ENCODE measurements at places on chromosomes 5 and 9. TPM values are rescaled to one million over a fixed set of nuclear protein-coding genes. Genes with fewer than 3 reads are reported as not detected.

GRCh38 chr5:158979749-158980521, 119.8 kb downstream of the EBF1 start:
- DNase-seq: peak; percentile 27
- peak overlapping the region; percentile 43 for H3K27ac ChIP-seq
- H3K36me3 ChIP-seq: no peaks in the 10 kb centered on the region

GRCh38 chr5:126851501-126852011, 74.6 kb downstream of the LMNB1 start:
- no peak overlapping the region for H3K27ac ChIP-seq
- H3K4me3 ChIP-seq: no peak overlapping the region
- DNase-seq: no peak
- no peaks in the 10 kb centered on the region for H3K4me1 ChIP-seq
- H3K36me3 ChIP-seq: no peaks in the 10 kb centered on the region

DNA sequence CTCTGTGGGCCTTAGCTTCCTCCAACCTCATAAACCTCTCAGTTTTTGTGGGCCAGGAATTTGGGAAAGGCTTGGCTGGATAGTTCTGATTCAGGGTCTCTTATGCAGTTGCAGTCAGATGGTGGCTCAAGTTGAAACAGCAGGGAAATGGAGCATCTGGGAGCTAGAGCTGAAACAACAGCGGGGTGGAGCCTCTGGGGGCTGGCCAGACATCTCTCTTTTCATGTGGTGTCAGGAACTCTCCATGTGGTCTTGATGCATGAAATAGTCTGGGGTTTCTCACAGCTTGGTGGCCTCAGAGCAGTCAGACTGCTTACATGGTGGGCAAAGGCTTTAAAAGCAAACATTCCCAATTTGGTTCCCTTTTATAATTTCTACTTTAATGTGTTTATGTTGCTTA, 13.5 kb downstream of the ZNF346 start:
- H3K36me3 ChIP-seq: no peaks in the 10 kb centered on the region
- H3K27ac ChIP-seq: no peak overlapping the region
- H3K4me3 ChIP-seq: no peak overlapping the region
- DNase-seq: no peak
- no peaks in the 10 kb centered on the region for H3K4me1 ChIP-seq

DNA sequence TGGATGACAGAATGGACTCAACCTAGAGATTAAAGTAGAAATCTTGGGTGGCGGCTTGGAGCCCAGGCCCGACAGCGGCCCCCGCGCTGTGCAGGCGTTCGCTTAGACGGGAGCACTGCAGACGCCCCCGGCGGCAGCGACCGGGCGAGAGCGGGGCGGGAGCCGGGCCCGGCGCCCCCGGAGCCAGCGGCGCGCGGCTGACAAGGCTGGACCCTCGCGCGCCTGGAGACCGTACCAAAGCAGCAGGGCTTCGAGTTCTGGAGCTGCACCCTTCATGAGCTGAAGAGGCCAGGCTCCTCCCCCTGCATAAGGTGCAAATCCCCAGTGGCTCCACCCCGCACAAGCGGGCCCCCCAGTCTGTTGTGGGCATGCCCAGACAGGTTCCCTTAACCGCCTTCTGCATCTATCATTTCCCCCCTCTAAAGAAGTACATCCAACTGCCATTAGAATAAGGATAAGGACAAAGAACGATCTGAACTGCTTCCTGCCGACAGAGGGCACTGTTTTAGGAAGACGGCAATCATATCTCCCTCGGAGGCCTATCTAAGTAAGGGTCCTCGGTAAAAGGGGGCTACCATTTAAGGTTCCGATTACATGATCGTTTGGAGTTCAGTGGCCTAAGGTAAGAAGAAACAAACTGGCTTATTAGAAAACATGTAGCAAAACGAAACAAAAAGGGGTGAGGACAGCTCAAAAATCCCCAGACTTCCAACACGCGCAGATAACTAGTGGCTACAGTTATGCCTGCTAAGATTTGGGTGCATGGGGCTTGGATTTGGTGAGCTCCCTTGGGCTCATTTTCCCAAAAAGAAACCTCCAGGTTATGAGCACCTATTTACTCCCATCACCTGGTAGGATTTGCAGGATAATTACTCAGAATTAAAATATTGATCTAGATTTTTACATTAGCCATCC, 66.3 kb downstream of the RGMB start:
- no peak overlapping the region for H3K4me3 ChIP-seq
- H3K36me3 ChIP-seq: no peaks in the 10 kb centered on the region
- H3K27ac ChIP-seq: no peak overlapping the region
- H3K4me1 ChIP-seq: no peaks in the 10 kb centered on the region

DNA sequence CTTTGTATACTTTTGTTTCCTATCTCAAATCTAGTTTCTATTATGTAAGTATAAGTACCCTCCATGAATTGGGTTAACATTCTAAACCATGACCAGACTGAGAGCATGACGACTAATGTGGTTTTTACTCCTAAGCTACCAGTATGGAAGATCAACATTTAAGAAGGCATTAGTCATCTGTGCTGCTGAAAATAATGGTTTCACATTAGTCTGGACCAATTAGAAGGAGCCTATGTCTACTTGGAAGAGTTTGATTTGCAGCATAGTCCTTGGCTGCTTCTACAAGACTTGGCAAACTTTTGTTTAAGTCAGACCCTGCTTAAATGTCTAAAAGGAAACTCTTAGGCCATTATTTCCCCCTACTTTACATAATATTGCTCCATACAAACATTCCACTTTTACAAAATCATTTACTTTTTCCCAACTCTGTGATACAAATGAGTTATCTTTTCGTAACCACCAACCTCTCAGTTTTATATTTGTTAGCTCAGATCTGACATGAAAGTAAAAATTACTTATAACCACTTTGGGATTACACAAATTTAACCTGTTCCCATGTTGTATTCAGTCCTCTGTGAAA, 186.7 kb downstream of the COMMD10 start:
- peaks cover 12% of the 10 kb centered on the region for H3K4me1 ChIP-seq
- no peaks in the 10 kb centered on the region for H3K36me3 ChIP-seq
- no peaks in the 10 kb centered on the region for H3K27me3 ChIP-seq
- H3K27ac ChIP-seq: no peak overlapping the region

DNA sequence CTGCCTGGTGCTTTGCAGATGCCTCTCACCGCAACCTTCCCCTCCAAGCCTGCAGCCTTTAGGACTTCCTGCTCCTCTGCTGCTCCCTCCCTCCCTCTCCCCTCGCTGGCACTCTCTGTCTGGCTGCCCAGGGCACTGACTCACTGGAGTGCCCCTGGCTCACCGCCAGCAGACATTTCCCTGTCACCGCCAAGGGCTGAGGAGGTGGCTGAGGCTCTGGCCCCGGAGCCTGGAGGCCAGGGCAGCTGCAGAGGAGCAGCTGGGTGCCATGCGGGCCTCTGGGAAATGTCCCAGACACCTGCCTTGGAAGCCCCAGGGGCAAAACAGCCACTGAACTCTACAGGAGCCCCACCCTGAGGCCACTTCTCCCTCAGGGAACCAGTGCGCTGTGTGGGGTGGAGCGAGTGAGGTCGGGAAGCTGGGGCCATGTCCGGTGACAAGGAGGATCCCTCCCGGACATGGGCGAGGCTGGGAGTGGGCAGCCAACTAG, 53.4 kb downstream of the TENT4A start:
- DNase-seq: peak; percentile 96
- H3K27ac ChIP-seq: peak overlapping the region; percentile 20
- no peaks in the 10 kb centered on the region for H3K36me3 ChIP-seq
- H3K27me3 ChIP-seq: no peaks in the 10 kb centered on the region
- peaks cover 20% of the 10 kb centered on the region for H3K4me1 ChIP-seq

- no peaks in the 10 kb centered on the region for H3K4me1 ChIP-seq
- DNase-seq: no peak
- no peak overlapping the region for H3K4me3 ChIP-seq
- H3K27me3 ChIP-seq: peaks cover 21% of the 10 kb centered on the region
Observed at GRCh38 chr9:74865177-74865576, 22.5 kb downstream of the TRPM6 start.

DNA sequence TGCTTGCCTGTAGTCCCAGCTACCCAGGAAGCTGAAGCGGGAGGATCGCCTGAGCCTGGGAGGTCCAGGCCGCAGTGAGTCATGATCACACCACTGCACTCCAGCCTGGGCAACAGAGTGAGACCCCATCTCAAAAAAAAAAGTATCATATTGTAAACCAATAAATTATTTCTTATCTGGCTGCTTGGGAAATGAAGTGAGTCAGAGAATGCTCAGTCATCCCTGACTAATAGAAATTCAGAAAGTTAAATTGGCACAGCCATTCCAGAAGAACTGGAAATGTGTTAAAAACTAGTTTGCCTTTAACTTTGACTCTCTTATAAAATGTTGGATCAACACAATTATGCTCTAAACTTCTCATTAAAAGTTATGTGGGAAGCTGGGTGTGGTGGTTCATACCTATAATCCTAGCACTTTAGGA, 9.8 kb upstream of the GNE start:
- H3K4me1 ChIP-seq: no peaks in the 10 kb centered on the region
- no peak overlapping the region for H3K4me3 ChIP-seq
- no peak overlapping the region for H3K27ac ChIP-seq
- H3K27me3 ChIP-seq: no peaks in the 10 kb centered on the region
- H3K36me3 ChIP-seq: peaks cover 21% of the 10 kb centered on the region

- H3K4me1 ChIP-seq: no peaks in the 10 kb centered on the region
- H3K27me3 ChIP-seq: no peaks in the 10 kb centered on the region
- no peaks in the 10 kb centered on the region for H3K36me3 ChIP-seq
- H3K27ac ChIP-seq: no peak overlapping the region
- DNase-seq: no peak
Observed at GRCh38 chr5:158264264-158264663, 405.3 kb upstream of the CLINT1 start.

DNA sequence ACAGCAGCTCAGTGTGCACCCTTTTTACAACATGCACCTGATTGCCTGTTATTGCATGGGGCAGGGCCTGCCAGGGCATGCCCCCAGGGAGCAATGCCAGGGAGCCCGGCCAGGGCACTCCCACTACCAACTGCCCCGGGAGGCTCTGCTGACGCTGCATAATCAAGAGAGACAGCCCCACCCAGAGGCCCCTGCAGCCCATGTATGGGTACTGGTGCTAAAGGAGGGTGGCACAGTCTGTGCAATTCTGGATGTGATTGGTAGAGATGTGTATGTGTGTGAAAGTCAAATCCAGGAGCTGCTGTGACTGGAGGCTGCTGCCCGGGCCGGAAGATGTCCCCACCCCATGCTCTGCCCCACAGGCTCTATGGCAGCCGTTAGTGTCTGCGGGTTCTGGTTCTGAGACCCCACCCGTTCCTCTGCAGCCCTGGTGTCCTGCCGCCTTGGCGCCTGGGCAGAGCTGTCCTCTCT, 3.9 kb upstream of the NEURL1B start:
- no peaks in the 10 kb centered on the region for H3K36me3 ChIP-seq
- H3K27ac ChIP-seq: no peak overlapping the region
- no peak for DNase-seq
- peaks cover 8% of the 10 kb centered on the region for H3K4me1 ChIP-seq

- H3K36me3 ChIP-seq: no peaks in the 10 kb centered on the region
- no peak overlapping the region for H3K27ac ChIP-seq
- no peak overlapping the region for H3K4me3 ChIP-seq
- peaks cover 15% of the 10 kb centered on the region for H3K27me3 ChIP-seq
- no peaks in the 10 kb centered on the region for H3K4me1 ChIP-seq
Observed at GRCh38 chr9:17742067-17742466, 163.2 kb downstream of the SH3GL2 start.

DNA sequence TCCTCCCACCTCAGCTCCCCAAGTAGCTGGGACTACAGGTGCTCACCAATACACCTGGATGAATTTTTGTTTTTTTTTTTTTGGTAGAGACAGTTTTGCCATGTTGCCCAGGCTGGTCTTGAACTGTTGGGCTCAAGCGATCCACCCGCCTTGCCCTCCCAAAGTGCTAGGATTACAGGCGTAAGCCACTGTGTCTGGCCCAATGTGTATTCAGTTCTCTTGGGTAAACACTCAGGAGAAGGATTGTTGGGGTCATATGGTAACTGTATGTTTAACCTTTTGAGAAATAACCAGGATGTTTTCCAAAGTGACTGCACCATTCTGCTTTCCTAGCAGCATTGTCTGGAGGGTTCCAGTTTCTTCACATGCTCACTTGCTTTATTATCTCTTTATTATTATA, 67.4 kb downstream of the TNPO1 start:
- no peaks in the 10 kb centered on the region for H3K27me3 ChIP-seq
- H3K4me1 ChIP-seq: no peaks in the 10 kb centered on the region
- no peak overlapping the region for H3K27ac ChIP-seq
- H3K4me3 ChIP-seq: no peak overlapping the region

The CHSY3 gene
- total RNA-seq: 1.1 TPM

The QRFP gene
- not detected for total RNA-seq

The SLC1A1 gene
- 81.4 TPM for total RNA-seq

The ANKRD18A gene
- 27.3 TPM for total RNA-seq

The DRD1 gene
- not detected for total RNA-seq

The FREM1 gene
- total RNA-seq: not detected

The ALDH1A1 gene
- total RNA-seq: 17.7 TPM

The IER5L gene
- 60.3 TPM for total RNA-seq

All from Calu3 (cell line).